ENCODE measurements at places on chromosomes 2 and 18. TPM values are rescaled to one million over a fixed set of nuclear protein-coding genes. Genes with fewer than 3 reads are reported as not detected.

Gene TUBB8B
- not detected for total RNA-seq

Gene RUFY4
- not detected for total RNA-seq

Gene ESPNL
- total RNA-seq = 0.08 TPM

Gene REG1B
- total RNA-seq = not detected

Gene THADA
- total RNA-seq = 18.4 TPM

DNA sequence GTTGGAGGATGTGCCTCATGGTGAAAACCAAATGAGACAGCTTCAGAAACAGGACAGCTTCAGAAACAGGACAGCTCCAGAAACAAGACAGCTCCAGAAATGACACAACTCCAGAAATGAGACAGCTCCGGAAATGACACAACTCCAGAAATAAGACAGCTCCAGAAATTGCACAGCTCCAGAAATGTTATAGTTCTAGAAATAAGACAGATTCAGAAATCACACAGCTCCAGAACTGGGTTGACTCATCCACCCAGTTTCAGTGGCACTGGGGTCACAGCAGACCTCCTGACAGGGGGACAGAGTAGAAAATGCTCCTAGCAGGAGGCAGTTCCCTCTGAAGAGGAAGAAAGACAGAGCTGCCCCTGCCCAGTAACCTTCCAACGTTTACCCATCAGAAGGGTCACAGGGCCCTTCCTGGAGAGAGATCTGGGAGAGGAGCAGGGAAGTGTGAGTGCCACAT is 26.9 kb upstream of the COL6A3 start:
- DNase-seq = no peak

- no peak for DNase-seq
These were observed 48.3 kb downstream of the WDFY1 start for GRCh38 chr2:223896833-223897311.

DNA sequence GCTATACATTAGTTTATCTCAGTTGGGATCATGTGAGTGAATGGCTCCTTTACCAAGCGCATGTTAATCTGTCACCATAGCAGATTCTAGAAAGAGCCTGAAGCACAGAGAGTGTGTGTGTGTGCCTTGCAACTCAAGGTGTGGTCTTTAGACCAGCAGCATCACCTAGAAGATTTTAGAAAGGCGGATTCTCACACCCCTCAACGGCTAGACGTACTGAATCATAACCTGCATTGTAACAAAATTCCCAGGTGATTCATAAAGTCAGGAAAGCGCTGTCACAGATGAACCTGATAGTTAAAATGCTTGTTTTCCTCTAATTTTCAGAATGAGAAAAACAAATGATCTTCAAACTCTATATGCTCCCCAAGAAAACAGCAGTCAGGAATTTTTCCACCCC is 45.5 kb upstream of the MAPRE2 start:
- no peak for DNase-seq

- no peak for DNase-seq
These were observed 792.7 kb downstream of the RNF144A start for GRCh38 chr2:7709907-7710306.

DNA sequence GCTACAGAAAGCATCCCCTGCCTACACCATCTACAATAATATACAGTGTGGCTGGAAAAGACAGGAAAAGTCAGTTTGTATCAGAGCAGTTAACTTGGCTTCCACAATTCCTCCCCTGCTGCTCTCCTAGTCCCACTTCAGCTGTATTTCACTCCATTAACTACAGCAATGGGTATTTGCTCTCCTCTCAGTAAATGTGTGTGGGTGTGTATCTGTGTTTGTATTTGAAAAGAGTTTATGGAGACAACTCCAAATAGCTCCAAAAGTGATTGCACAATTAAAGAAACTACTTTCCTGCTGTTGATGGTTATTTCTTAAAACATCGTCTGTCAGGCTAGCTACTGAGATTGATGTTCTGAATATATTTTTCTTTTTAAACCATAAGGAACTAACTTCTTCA is 333.7 kb upstream of the FIGN start:
- no peak for DNase-seq

- no peak for DNase-seq
These were observed 802.9 kb upstream of the ID2 start for GRCh38 chr2:7878786-7879482.

- DNase-seq = no peak
These were observed 499.8 kb downstream of the SUCLG1 start for GRCh38 chr2:83959266-83959665.

- no peak for DNase-seq
These were observed 28.8 kb downstream of the HADHB start for GRCh38 chr2:26273501-26273900.

- peak; percentile 81 for DNase-seq
These were observed 209.2 kb upstream of the SMAD2 start for GRCh38 chr18:48139431-48140347.

DNA sequence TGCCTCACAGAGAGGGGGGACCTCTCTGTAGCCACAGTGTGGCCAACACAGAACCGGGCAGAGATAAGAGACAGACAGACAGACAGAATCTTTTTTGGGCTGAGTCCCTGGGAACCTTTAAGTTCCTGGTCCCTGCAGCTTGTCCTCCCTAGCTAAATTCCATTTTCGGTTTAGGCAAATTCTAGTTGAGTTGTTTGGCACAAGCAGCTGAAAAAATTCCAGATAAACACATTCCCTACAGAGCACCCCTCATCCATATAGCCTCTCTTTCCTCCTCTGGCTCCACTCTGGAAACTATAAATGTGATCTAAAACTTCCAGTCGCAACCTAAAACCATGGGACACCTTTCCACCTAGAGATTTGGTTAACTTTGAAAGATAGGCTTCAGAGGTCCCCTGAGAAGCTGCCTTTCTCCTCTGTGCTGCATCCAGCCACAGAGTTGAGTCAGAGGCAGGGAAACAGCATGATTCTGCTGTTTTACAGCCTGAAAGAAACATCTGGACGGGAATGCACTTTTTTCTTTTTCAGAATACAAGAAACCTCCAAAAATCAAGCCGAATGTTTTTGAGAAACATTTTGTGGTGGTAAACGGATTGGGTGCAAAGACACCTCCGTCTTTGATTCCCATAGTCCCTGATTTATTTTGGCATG is 30.9 kb downstream of the SLC4A3 start:
- peak; percentile 4 for DNase-seq

- no peak for DNase-seq
These were observed 33.5 kb downstream of the PTPN18 start for GRCh38 chr2:130389358-130389757.

DNA sequence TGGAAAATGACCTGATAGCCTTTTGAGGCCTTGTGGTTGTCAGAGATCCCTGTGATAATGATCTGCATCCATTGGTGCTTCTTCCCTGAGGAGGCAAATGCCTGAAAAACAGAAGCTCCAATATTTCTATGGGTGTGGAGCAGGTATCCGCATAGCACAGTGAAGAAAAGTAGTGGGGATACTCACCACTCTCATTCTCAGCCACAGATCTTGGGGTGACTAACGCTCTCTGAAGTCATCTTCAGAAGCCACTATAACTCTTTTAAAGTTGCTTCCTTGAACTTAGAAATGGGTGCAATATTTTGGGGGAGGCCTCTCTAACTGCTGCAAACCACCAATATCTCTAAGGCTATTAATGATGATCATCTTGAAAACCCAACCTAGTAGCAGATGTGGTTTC is 46.2 kb downstream of the ARHGAP15 start:
- DNase-seq = no peak

All from cardiac septum (tissue), 1 donor.